ENCODE measurements at places on chromosomes 6 and 20.

DNA sequence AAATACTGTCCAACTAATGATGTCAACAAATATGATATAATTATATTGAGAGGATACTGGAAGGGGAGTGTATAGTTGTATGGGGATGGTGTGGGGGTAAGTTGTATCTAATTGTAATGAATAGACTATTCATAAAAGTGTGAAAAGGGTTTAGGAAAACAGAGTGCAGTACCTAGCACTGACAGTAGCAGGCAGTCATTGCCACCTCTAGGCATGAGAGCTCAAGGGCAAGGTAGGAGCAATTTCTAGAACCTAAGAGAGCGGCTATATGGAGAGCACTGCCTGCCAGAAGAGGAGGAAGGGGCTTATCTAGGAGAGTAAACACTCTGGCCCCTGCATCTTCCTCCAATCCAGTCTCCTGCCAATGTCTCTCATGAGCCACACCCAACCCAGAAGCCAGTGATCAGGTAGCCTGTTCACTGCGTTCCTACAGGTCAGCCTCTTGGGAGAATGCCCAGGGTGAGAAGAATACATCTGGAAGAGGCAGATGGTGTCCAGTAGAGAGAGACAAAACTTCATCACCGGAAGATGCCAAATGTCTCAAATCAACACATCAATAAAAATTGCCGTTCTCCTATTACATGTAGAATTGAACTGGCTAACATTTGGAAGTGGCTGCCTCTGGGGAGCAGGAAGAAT, 200.0 kb downstream of the LY86 start:
- no peak for DNase-seq

DNA sequence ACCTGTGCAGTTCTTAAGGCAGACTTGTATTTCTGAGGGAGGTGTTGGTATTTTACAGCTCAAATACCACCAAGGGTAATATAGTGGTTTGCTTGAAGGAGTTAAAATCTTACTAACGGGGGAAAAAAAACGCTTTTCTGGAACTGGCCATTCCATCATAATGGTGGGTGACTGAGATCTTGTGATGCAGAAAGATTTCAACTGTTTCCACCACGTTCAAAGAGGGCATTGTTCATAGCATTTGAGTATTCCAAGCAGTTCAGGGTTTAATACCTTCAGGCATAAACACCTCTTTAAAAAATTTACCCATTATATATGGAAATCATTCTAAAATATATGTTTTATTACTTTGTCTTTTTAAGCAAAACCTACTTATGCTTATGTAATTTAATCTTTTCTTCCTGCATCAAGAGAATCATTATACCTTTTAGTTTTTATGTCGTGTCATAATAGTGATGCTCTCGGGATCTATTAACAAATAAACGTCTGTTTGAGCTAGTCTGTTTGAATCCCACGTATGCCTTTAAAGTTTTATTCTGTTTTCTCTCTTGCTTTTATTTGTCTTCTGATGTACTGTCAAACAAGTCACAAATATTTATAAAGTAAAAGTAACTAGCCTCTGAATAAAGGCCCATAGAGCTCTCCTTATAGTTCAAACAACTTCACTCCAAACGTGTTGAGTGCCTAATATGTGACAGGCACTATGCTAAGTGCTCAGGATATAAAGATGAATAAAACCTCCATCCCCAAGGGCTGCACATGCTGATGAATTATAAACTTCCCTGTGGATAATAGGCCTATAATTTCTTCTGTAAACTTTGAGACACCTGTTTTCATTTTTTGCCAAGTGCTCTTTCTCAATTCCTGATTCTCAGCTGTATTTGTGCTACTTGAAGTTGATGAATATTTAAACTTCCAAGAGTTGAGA, 298.8 kb upstream of the FERMT1 start:
- DNase-seq, result no peak

GRCh38 chr6:119022796-119023195, 55.7 kb downstream of the FAM184A start:
- DNase-seq, result no peak

GRCh38 chr6:89927264-89927663, 33.0 kb downstream of the GJA10 start:
- DNase-seq, result no peak

- DNase-seq, result no peak
Observed at GRCh38 chr6:161137839-161138542, 135.9 kb downstream of the AGPAT4 start.

DNA sequence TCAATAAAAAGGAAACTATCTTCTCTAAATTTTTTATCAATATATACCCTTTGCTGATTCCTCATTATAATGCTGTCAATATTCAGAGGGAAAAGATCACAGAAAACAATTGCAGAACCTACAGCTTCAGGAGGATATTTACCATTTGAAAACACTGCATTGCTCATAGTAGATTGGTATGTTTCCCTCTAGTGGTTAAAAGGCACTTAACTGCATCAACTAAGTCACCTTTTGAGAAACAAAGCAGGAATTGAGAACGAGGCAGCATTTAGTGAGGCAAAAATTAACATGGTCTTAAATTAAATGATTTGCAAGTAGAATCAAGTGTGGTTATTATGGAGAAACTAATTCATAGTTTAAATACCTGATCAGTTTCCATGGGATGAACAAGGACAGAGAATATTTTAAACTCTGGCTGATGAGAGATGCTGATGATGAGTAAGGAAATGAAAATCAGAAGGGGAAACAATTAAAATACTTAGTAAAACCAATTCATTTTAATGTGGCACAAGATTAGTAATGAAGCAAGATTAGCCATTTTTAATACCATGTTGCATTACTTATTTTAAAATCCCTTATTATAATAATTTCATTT, 642.1 kb downstream of the EPHA7 start:
- DNase-seq, result no peak

GRCh38 chr20:54539521-54540046, 64.2 kb downstream of the DOK5 start:
- no peak for DNase-seq

DNA sequence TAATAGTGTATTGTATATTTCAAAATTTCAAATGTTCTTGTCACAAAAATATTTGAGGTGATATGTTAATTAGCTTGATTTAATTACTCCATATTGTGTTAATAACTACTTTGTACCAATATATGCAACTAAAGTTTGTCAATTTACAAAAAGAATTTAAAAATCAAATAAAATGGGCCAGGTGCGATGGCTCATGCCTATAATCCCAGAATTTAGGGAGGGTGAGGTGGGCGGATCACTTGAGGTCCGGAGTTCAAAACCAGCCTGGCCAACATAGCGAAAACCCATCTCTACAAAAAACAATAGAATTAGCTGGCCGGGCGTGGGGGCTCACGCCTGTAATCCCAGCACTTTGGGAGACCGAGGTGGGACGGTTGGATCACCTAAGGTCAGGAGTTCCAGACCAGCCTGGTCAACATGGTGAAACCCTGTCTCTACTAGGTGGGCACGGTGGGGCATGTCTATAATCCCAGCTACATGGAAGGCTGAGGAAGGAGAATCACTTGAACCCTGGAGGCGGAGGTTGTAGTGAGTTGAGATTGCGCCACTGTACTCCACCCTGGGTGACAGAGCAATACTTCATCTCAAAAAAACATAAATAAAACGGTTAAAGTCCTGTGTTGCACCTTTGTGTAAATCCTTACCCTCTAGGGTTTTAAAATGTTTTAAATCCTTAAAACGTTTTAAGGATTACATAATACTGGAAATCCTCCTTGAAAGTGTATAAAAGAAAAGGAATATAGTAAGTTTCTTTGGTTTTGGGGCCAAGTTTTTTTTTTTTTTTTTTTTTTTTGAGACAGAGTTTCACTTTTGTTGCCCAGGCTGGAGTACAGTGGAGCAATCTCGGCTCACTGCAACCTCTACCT, 4.0 kb downstream of the HSPA1B start:
- DNase-seq, result no peak

DNA sequence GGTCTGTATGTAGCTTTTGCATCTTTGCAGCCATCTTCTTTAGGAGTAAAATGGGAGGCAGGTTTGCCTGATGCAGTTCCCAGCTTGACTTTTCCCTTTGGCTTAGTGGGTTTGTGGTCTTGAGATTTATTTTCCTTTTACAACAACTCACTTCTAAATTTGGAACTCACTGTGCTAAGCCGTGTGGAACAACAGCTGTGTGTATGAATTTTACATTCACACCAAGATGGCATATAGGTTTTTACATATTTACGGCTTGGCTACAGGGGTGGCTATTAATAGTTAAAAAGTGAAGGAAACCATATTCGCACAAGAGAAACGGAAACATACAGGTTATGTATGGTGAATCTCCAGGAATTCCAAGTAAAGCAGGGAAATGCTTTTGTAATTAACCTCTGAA, 2.5 kb downstream of the TTLL2 start:
- no peak for DNase-seq

GRCh38 chr6:5501837-5502236, 240.5 kb downstream of the FARS2 start:
- no peak for DNase-seq

DNA sequence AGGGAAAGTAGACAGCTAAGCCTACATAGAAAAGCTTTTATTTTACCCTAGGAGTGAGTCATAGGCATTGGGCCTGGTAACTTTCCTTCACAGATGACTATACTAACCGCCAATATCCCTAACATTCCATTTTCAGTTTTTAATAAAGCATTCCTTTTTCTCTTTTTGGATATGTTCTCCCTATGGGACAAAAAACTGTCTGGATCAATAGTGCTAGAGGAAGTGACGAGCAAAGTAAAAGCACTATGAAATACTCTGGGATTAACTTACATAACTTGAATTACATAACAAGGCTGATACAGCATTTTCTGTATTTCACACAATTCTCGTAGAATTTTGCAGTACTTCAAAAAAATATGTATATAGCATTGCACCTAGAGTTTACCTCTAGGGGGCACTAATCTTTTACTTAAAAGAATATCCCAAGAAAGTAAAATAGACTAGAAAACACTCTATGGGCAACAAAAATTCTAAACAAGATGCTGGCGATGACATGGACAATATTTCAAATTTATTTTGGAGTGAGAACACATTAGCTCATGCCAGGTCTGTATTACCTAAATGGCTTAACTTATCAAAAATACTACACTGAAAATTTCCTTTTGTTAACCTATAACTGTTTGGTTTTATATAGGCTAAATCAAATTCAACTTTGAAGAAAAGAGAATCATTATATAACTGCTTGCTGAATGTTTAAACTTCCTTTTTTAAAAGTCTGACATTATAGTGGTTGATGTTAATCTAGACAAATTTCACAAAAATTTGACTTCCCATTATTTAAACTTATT, 66.3 kb upstream of the DST start:
- no peak for DNase-seq
